ENCODE measurements at places on chromosomes 4 and X.

GRCh38 chr4:189845145-189845846 is 95.4 kb upstream of the FRG1 start:
- no peak for DNase-seq

DNA sequence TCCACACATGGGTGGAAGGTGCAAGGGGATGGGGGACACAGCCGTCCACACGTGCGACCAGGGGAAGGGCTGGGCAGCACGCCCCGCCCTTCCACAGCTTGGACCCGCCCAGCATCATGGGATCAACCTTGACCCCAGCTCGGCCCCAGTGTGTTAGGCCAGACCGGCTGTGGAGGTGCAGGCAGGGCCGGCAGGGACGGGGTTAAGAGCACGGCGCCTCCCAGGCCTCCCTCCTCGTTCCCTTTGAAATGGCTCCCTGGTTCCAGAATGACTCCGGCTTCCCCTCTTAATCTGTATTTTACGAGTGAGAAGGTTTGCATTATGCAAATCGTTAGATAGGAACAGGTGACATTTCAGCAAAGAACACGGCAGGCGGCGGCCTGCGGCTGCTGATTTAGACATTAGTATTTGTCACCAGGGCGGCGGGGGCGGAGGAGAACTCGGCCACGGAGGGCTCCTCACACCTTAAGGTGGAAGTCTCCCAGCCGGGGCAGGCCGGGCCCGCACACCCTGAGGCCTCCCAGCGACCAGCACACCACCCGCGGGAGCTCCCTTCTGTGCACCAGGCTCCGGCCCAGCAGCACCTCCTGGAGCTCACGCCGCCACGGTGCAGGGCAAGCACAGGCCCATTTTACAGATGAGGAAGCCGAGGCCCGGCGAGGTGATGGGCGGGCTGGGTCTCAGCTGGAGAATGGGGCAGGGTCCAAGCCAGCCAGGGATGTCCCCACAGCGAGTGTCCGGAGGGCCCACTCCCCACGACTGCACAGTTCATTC is 116.1 kb downstream of the FAM53A start:
- no peak for DNase-seq

GRCh38 chr4:41748571-41749475 is at the start of gene PHOX2B:
TSS of gene PHOX2B (minus strand) at chr4:41748725. CDS start at chr4:41748610, 115 bp downstream.
- DNase-seq, result no peak

DNA sequence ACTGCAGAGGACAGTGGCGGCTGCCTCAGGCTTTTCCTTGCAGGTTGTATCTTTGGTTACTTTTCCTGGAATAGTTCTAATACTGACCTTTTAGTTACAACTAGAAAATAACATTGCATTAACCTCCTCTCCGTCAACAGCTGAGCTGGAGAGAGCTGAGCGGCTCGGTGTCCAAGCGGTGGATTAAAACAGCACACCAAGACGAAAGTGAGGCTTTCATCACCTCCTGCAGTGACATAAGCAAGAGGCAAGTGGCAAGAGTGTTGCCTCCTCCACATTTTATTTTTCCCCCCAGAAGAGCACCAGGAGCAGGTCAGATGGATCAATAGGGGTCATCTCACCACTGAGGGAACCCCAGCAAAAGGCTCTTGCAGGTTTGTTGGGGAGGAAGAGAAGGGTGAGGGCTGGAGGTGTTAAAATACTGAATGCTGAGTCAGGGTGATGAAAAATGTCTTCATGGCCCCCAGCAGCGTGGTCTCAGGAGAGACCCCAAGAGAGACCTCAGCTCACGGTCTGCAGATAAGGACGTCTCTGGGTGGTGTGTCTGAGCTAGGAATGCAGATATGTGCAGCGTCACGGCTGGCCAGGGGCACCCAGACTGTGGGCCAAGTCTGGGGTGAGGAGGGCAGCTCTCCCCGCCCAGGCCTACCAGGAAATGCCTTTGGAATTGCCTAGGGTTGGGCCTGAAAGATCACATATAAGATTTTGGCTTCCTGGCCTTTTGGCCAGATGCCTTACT is 50.3 kb downstream of the CASP3 start:
- DNase-seq, result no peak

GRCh38 chr4:160350944-160351343 is 1248.1 kb downstream of the RAPGEF2 start:
- DNase-seq, result no peak

- DNase-seq, result no peak
Measured at GRCh38 chrX:20378233-20378920, 111.7 kb upstream of the RPS6KA3 start.
